SK-N-SH (cell line): ENCODE measurements at places on chromosomes 5 and 9.
A peak's percentile ranks its signal among the peaks of the same experiment; 100 is the strongest.

GRCh38 chr9:90464978-90465377 is 177.6 kb downstream of the DIRAS2 start:
- no peak overlapping the region for H3K4me3 ChIP-seq
- H3K36me3 ChIP-seq = no peaks in the 10 kb centered on the region
- H3K27me3 ChIP-seq = no peaks in the 10 kb centered on the region
- H3K4me1 ChIP-seq = no peaks in the 10 kb centered on the region
- H3K27ac ChIP-seq = no peak overlapping the region; the same call in 1 of the 2 replicates

DNA sequence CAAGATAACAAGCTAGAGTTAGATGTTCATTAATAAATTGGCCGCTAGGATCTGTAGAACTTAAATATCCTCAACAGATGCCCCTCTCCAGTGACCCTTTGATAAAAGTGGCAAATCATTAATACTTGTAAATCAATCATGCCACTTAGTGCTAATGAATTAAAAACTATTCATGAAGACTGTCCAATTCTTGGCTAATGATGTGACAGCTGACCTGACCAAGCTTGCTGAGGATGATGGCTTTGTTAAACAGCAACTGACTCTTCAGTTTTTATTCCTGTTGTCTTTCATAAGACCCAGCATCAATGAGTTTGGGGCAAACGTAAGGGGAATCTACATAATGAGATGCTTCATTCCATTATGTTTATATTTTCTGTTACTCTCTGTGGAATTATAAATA is 396.8 kb upstream of the NMUR2 start:
- H3K27ac ChIP-seq = no peak overlapping the region
- no peak for DNase-seq
- no peaks in the 10 kb centered on the region for H3K4me1 ChIP-seq
- H3K27me3 ChIP-seq = no peaks in the 10 kb centered on the region
- H3K36me3 ChIP-seq = no peaks in the 10 kb centered on the region
- H3K4me3 ChIP-seq = no peak overlapping the region

- H3K4me1 ChIP-seq = no peaks in the 10 kb centered on the region; the same call in 1 of the 2 replicates
- H3K4me3 ChIP-seq = no peak overlapping the region
- H3K36me3 ChIP-seq = no peaks in the 10 kb centered on the region
- H3K27me3 ChIP-seq = no peaks in the 10 kb centered on the region
These were observed 4.1 kb upstream of the HDHD3 start for GRCh38 chr9:113380869-113381378.

DNA sequence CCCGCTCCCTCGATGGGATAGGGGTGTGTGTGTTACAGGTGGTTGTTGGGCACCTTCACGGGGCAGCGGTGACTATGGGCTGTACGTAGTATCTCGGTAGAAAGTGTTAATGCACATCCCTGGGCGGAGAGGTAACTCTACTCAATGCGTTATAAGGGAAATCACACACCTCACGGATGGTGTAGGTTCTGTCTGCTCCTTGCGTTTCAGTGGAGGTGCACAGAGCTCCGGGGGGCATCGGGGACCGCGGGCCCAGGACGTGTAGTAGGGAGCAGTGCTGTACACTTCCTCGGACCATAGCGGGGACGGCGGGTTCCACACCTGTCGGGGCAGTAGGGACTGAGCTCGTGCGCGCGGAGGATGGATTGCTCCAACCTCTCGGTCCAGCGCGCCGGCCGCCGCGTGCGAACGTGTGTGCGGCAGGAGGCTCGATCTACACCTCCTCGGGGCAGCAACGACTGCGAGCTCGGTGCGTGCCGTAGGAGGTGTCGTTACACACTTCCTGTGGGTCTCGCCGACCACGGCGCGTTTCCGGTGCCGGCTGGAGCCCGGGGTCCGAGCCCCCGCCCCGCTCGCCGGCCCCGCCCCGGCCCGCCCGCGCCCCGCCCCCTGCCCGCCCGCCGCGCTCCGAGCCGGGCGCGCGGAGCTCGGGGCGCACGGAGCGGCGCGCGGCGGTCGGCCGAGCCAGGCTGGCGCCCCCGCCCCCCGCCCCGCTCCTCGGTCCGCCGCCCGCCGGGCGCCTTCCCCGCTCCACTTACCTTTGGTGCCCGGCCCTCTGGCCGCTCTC is at the start of gene KIAA1958:
TSS of gene KIAA1958 (plus strand) at position 607 of the 787 bp plus-strand sequence. CDS start 87,254 bp downstream, outside the sequence.
- H3K4me3 ChIP-seq = peak within 1 kb of the TSS; percentile 81
- no peaks in the 10 kb centered on the region for H3K36me3 ChIP-seq
- peak; percentile 96 for DNase-seq

- H3K36me3 ChIP-seq = no peaks in the 10 kb centered on the region
- H3K4me1 ChIP-seq = no peaks in the 10 kb centered on the region
- H3K27me3 ChIP-seq = no peaks in the 10 kb centered on the region
These were observed 84.0 kb upstream of the AGXT2 start for GRCh38 chr5:35131723-35132122.

DNA sequence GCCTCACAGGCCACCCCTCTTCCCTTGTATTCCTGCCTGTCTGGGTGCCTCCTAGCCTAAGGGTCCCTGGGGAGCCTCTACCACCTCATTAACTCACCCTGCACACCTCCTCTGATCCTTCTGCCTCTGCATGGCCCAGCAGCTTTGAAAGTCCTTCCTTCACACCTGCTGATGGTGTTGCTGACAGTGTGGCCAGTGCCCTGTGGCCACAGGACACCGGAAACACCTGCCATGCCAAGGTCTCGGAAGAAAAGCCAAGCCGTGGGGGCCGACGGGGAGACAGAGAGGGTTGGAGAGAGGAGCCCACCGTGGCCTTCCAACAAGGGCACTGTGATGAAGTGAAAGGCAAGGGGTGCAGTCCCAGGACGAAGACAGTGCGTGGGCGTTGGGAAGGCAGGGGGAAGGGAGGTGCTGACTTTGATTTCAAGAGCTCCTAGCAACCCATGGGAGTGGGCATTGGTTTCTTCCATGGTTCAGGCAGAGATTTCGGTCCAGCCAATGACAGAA is 4.1 kb downstream of the BTNL9 start:
- no peaks in the 10 kb centered on the region for H3K36me3 ChIP-seq
- H3K4me3 ChIP-seq = no peak overlapping the region
- no peak overlapping the region for H3K27ac ChIP-seq
- H3K27me3 ChIP-seq = peaks cover 53% of the 10 kb centered on the region

GRCh38 chr9:98168153-98168780 is 24.2 kb downstream of the CORO2A start:
- H3K36me3 ChIP-seq = no peaks in the 10 kb centered on the region
- no peak overlapping the region for H3K4me3 ChIP-seq
- H3K27me3 ChIP-seq = no peaks in the 10 kb centered on the region
- DNase-seq = no peak

DNA sequence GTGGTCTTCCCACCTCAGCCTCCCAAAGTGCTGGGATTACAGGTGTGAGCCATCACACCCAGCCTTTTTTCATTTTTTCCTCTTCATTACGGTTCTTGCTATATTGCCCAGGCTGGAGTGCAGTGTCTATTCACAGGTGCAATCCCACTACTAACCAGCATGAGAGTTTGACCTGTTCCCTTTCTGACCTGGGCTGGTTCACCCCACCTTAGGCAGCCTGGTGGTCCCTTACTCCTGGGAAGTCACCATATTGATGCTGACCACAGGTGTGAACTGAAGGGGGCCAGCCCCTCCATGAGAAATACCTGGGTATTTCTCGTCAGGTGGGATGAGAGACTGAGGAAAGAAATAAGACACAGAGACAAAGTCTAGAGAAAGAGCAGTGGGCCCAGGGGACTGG is 2.4 kb downstream of the PDE6A start:
- H3K4me3 ChIP-seq = no peak overlapping the region
- DNase-seq = no peak
- H3K27me3 ChIP-seq = no peaks in the 10 kb centered on the region
- H3K36me3 ChIP-seq = no peaks in the 10 kb centered on the region
- peaks cover 27% of the 10 kb centered on the region for H3K4me1 ChIP-seq

- peaks cover 10% of the 10 kb centered on the region; the same call in 1 of the 2 replicates for H3K27me3 ChIP-seq
- no peak overlapping the region for H3K4me3 ChIP-seq
- H3K27ac ChIP-seq = no peak overlapping the region
- H3K4me1 ChIP-seq = no peaks in the 10 kb centered on the region
- no peaks in the 10 kb centered on the region for H3K36me3 ChIP-seq
- DNase-seq = no peak
These were observed 66.4 kb upstream of the TMC1 start for GRCh38 chr9:72454871-72455491.

- H3K27me3 ChIP-seq = no peaks in the 10 kb centered on the region
- DNase-seq = peak; percentile 74
- no peaks in the 10 kb centered on the region for H3K36me3 ChIP-seq
- H3K4me3 ChIP-seq = peak overlapping the region; percentile 94
These were observed 1.4 kb downstream of the ZSWIM6 start for GRCh38 chr5:61333321-61333953.

- no peaks in the 10 kb centered on the region for H3K27me3 ChIP-seq
- DNase-seq = peak; percentile 51
- no peaks in the 10 kb centered on the region for H3K4me1 ChIP-seq
- H3K4me3 ChIP-seq = no peak overlapping the region
- no peaks in the 10 kb centered on the region for H3K36me3 ChIP-seq
These were observed 110.3 kb downstream of the ASTN2 start for GRCh38 chr9:117304549-117304948.

DNA sequence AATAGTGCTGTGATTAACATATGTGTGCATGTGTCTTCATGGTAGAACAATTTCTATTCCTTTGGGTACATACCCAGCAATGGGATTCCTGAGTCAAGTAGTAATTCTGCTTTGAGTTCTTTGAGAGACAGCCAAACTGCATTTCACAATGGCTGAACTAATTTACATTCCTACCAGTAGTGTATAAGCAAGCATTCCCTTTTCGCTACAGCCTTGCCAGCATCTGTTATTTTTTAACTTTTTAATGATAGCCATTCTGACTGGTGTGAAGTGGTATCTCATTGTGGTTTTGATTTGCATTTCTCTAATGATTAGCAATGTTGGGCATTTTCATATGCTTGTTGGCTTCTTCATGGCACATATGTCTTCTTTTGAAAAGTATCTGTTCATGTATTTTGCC is 308.5 kb downstream of the ARRDC3 start:
- H3K4me1 ChIP-seq = no peaks in the 10 kb centered on the region; the same call in 1 of the 2 replicates
- H3K27me3 ChIP-seq = no peaks in the 10 kb centered on the region
- no peak overlapping the region for H3K27ac ChIP-seq
- no peak for DNase-seq
- no peaks in the 10 kb centered on the region for H3K36me3 ChIP-seq
- H3K4me3 ChIP-seq = no peak overlapping the region

DNA sequence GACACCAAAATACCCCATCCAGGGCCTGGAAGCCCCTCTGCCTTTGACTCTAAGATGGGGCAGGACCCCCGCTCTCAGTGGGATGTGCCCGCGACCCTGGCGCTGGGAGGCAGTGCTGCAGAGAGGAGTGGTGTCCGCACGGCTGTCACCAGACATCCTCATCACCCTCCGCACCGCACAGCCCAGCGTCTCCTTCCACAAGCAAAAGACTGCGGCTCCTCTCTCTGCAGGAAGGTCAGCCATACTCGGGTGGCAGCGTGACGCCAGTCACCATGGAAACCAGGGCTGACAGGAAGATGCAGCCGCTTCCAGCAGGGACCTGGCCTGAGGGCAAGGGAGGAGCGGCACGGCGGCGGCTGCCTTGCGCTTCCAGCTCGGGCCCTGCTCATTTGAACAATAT is 17.1 kb upstream of the SLC6A3 start:
- no peak overlapping the region for H3K27ac ChIP-seq
- H3K36me3 ChIP-seq = peaks cover 8% of the 10 kb centered on the region
- H3K27me3 ChIP-seq = no peaks in the 10 kb centered on the region
- H3K4me3 ChIP-seq = no peak overlapping the region
- DNase-seq = peak; percentile 88
